ENCODE measurements at places on chromosomes 3 and 15.

DNA sequence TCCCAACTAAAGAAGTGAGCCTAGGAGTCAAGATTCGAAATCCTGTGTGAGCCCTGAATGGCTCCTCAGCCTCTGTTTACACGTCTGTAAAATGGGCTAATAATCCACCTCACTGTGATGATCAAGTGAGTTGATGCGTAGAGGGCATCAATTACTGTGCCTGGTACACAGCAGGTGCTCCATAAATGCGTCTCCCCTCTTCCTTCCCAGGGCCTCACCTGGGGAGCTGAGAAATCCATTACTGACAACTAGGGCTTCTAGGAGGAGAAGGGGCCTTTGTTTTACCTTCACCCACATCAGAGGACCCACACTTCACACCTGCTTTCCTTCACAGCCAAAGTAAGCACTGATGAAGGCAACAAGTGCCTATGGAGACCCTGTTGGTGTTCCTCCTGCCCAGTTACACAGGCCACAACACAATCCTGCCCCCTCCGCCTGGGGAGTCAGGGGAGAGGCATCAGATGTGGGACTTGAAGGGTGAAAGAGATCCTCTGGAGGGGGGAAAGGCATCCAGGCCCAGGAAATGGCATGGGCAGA, 1.4 kb downstream of the CIB2 start:
- DNase-seq: no peak

- DNase-seq: no peak
These were observed 441.5 kb upstream of the RARB start for GRCh38 chr3:24986612-24987011.

DNA sequence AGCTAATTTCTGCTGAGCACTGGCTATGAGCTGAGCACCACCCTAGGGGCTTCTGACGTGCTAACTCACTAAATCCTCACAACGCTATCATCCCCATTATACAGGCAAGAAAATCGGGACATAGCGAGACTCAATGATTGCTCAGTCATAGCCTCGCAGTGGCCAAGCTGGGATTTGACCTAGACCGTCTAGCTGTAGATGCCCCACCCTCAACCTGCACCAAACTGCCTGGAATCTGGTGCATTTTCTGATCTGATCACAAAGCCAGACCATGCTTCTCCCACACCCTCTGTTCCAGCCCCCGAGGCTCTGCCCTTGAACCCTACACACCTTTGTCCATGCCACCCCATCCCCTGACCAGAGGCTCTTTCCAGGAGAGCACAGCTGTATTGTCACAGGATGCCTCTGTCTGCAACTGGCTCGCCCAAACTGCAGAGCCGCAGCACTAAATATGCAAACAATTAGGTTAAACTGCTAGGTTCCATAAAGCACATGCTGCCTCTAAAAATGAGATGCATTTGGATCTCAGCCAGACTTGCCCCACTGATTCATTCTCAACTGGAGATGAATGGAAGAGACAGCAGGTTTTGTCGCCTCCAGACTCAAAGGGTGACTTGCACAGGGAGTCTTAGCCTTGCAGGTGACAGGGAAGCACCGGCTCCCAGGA, 95.2 kb downstream of the NUP210 start:
- no peak for DNase-seq

DNA sequence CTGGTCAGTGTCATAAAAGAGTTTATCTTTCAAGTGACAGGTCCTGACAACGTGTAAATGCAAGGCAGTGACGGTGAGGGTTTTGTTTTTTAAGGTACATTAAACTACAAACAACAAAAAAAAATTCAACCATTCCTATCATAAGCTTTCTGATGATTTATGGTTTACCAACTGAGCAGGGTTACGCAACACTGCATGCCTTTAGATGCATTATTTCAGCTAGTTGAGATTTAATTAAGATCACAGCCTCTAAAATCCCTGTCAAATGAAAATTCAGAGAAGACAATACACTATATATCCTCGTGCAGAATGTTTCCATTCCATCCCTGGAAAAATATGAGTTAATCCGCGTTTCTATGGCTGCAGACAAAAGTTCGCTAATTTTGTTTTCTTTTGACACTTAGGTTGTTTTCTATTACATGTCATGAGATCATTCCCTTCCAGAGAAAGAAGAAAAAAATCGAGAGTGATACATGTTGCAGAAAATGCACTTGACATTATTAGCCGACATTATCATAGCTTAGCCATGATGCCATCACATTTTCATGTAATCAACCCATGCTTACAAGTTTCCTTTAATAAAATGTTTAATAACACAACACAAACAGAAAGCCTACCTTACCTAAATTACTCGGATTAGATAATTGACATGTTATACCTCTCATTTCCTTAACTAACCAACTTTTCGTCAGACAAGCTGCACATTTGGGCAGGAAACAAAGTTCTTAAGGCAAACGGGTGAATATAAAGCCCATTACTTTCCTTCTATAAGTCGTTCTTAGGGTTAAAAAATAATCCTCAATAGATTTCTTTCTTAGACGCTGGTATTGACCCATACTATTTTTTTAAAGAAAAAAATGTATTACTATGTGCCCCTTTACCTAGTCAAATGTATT, 521.2 kb downstream of the FOXP1 start:
- DNase-seq: peak; percentile 64

- DNase-seq: no peak
These were observed 82.3 kb upstream of the MFGE8 start for GRCh38 chr15:88995449-88995848.

- DNase-seq: peak; percentile 37
These were observed 1.3 kb downstream of the GNAT1 start for GRCh38 chr3:50192689-50193141.

GRCh38 chr3:15361494-15362214, 29.3 kb upstream of the SH3BP5 start:
- DNase-seq: no peak

- no peak for DNase-seq
These were observed 40.9 kb downstream of the SAMMSON start for GRCh38 chr3:70040386-70040785.

- DNase-seq: peak; percentile 32
These were observed 40.2 kb downstream of the SLMAP start for GRCh38 chr3:57796261-57796660.

DNA sequence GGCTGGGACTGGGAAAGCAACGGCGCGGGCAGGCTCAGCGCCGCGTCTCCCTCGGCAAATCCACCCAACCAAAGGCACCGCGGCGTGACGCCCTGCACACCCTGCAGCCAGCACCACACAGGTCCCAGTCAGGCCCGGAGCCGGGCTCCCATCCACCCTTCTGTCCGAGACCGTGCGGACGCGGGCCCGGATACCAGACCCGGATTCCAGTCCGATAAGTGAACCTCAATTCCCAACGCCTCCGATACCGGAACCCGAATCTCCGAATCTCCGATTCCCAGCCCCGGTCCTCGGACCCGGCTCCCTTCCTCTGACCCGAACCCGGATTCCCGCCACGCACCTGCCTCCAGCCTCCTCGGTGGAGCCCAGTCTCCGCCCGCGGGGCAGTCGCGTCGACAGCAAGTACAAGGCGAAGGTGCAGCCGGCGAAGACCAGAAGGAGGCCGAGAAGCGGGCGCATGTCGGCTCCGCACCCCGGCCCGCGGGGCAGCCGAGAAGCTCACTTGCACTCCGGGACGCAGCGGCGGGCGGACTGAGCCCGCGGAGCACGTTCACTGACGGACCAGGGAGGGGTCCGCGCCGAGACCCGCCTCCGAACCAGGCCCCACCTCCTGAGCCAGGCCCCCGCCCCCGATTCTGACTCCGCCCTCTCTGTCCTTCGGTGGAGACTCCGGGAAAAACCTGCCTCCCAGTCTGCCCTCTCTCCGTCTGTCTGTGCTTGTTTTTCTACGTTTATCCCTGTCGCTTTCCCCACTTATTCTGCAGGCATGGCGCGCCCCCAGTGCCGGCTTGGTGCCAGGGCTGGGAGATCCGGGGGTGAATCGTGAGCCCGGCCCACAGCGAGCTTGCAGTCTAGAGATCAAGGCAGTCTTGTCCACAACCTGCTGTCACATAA, at the start of gene TMEM41A:
Gene TMEM41A (minus strand): TSS at position 533 of the 894 bp plus-strand sequence. CDS start 74 bp downstream, at position 459.
- peak; percentile 86 for DNase-seq

GRCh38 chr3:154148541-154148940, 27.4 kb downstream of the ARHGEF26 start:
- DNase-seq: no peak

GRCh38 chr3:151395806-151396205, 11.3 kb upstream of the P2RY12 start:
- DNase-seq: peak; percentile 62

DNA sequence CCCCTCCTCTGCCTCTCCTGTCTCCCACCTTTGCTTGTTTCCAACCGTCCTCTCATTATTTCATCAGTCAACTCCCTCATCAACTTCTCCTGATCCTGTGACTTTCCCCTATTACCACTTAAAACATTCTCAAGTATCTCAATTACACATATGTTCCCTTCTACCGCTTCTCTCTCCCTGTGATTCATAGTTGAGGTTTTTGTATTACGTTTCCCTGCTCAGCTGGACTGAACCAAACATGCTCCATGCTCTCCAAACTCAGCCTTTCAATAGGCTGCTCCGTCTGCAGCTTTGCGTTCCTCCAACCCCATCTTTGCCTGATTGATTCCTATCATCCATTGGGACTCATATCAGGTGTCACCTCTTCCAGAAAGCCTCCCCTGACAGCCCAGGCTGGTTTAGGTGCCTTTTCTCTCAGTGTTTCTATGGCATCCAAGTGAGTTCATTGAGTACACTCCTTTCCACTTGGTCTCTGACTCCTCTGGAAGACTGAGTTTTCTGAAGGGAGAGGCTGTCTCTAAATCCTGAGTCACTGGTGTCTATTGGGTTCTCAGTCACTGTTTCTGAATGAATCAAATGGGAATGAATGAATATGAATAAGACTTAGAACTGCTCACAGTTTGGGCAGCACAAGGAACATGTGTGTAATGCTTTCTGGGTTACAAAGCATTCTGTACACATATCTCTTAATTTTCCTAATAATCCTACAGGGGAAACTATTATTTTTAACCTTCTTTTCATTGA, 56.4 kb downstream of the PLD1 start:
- peak; percentile 88 for DNase-seq

DNA sequence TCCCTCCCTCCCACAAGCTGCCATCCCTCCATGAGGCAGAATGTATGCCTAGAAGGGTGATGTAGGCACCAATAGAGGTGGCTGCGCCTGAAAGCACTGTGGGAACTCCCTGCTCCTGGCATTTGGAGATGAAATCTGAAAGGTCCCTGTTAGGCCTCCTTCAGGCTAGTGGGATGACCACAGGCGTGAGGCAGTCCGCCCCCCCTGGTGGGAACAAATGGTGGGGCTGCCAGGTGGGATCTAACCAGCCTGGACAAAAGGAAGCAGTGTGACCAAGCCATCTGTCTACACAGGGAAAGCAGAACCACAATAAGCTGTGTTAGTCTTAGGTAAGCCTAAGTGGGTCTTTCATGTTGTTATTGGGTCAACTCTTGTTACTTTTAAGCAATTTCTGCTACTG, 25.3 kb downstream of the IL5RA start:
- no peak for DNase-seq

DNA sequence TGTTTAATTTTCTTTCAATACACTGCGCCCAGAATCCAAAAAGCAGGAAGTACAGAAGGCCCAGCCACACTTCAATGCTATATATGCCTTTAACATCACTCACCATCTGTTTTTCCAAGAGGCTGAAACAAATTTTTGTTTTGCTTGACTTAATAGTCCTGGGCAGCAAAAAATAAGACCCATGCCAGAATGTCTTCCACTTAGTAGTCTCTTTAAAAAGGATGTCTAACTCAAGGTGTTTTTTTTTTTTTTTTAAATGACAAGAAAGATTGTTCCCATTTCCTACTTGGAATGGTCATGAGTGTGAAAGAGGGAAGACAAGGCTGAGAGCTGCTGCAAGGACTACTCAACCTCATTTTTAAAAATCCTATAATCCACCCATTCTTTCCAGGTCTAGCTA, 590.3 kb upstream of the SGO1 start:
- DNase-seq: no peak

DNA sequence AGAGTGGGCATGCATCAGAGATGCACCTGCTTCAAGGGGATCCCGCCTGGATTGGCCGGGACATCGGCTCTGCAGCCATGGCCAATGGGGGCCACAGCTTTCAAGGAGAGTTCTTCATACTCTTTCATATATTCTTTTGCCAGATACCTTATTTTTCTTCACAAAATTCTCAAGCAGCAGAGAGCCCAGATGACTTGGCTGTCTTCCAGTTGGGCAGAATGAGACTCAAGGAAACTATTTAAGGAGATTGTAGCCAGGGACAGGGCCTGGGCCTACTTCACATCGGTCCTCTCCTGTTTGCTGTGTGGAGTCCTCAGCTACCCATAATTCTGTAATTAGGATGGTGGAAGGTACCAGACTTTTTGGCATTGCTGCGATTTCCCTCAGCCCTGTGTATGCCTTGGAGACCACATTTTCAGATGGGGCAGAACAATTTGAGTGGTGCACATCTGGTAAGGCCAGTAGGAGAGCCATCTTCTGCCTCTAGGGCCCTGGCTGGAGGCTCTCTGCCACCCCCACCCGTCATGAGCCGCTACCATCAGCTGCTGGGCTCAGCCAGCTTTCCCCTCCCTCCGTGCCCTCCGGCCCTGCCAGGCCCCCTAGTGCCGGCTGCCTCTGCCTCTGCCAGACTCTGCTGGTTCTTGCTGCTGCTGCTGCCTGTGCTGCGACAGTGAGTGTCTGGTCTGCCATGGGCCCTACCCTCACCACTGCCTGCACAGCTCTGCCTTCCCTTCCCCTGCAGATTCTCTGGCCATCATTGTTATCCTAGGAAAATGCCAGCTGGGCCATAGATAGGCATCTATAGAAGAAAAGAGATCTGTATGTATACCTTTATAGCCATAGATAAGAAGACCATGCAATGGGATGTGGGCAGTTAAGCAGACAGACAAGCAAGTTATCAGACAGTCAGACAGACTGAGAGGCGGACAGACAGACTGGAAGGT, 6.7 kb downstream of the PLIN1 start:
- no peak for DNase-seq

- no peak for DNase-seq
These were observed 205.6 kb upstream of the SGO1 start for GRCh38 chr3:20391644-20392043.

GRCh38 chr15:38532728-38533127, 31.9 kb downstream of the RASGRP1 start:
- no peak for DNase-seq

DNA sequence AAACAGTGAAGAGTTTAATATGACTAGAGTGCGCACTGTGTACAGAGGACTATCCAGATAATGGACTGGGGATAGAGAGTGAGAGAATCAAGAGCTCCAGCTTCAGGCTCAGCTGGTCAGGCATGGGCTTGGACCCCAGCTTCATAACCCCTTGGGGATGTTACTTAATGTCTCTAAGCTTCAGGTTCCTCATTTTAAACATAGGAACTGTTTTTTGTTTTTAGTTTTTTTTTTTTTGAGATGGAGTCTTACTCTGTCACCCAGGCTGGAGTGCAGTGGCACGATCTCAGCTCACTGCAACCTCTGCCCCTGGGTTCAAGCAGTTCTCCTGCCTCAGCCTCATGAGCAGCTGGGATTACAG, 9.9 kb upstream of the BRPF1 start:
- DNase-seq: no peak
